ENCODE measurements at places on chromosomes 2 and 18. TPM values are rescaled to one million over a fixed set of nuclear protein-coding genes. Genes with fewer than 3 reads are reported as not detected.

Gene AOX1
- total RNA-seq = 0.63 TPM

Gene CD226
- total RNA-seq = 129 TPM

Gene AMER3
- not detected for total RNA-seq

Gene RTTN
- 15.6 TPM for total RNA-seq

Gene DARS1
- 107 TPM for total RNA-seq

Gene GLI2
- total RNA-seq = not detected

Gene ALPI
- total RNA-seq = not detected

Gene DSC2
- total RNA-seq = 0.10 TPM

Data from activated T-cell treated with anti-CD3 and anti-CD28 coated beads, Interleukin-2, amount 50 U/mL, for 4 hours (primary cell).